Articular chondrocyte of knee joint (primary cell): ENCODE measurements at places on chromosomes 1 and 21. TPM values are rescaled to one million over a fixed set of nuclear protein-coding genes. Genes with fewer than 3 reads are reported as not detected.

Gene RNF186
- not detected in 2 replicates for total RNA-seq

Gene FAM43B
- 3.1 and 3.3 TPM in 2 replicates for total RNA-seq

Gene NPHS2
- not detected in 2 replicates for total RNA-seq

Gene GNG4
- 0.11 TPM in 1 of 2 replicates, not detected in the other for total RNA-seq

Gene PTPRC
- under 0.01 TPM in 1 of 2 replicates, not detected in the other for total RNA-seq

Gene ANKRD34A
- 0.52 and 0.76 TPM in 2 replicates for total RNA-seq

Gene MR1
- 31.9 and 37.8 TPM in 2 replicates for total RNA-seq

Gene NUF2
- 7.6 and 9.5 TPM in 2 replicates for total RNA-seq

Gene SH2D2A
- 0.52 TPM in 1 of 2 replicates, not detected in the other for total RNA-seq

Gene PLA2G5
- not detected in 2 replicates for total RNA-seq

Gene PANK4
- total RNA-seq, result 15.0 and 15.8 TPM in 2 replicates

Gene FYB2
- not detected in 2 replicates for total RNA-seq

Gene OBSCN
- total RNA-seq, result 5.0 and 5.9 TPM in 2 replicates

Gene TFF1
- 0.65 TPM in 1 of 2 replicates, not detected in the other for total RNA-seq

Gene LCE1C
- total RNA-seq, result not detected in 2 replicates

Gene SUSD4
- 0.13 and 0.32 TPM in 2 replicates for total RNA-seq

Gene SPRR1A
- total RNA-seq, result not detected in 2 replicates

Gene OR2T2
- total RNA-seq, result not detected in 2 replicates

Gene OR4F16
- 0.52 TPM in 1 of 2 replicates, not detected in the other for total RNA-seq

Gene ACBD6
- total RNA-seq, result 51.6 and 66.2 TPM in 2 replicates

Gene FCGR3A
- total RNA-seq, result not detected in 2 replicates

Gene HSD3B1
- not detected in 2 replicates for total RNA-seq

Gene TIE1
- 1.3 and 1.6 TPM in 2 replicates for total RNA-seq

Gene SSR2
- total RNA-seq, result 513 and 533 TPM in 2 replicates

Gene LRRC42
- total RNA-seq, result 27.3 and 33.7 TPM in 2 replicates

Gene STIL
- 11.1 and 12.9 TPM in 2 replicates for total RNA-seq

Gene RHOU
- 18.2 and 25.9 TPM in 2 replicates for total RNA-seq
